GM12892 (cell line): ENCODE measurements at places on chromosomes 12 and 14.

- DNase-seq = no peak
These were observed 19.7 kb upstream of the ITPK1 start for GRCh38 chr14:93135399-93135798.

DNA sequence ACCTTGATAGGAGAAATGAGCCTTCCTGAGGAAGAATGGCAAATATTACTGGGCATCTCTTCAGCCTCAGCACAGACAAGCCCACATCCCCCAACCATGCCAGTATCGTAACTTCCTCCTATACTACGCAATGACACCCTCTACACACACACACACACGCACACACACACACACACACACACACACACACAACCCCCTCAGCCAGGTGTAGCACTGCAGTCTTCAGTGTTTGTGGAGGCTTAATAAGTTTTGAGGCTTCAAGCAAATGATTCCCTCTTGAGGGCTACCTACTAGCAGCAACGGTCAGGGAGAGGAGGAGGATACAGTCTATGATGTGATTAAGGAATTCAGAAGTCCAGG is 1.6 kb downstream of the DGKA start:
- no peak for DNase-seq

GRCh38 chr12:106599302-106599701 is 16.5 kb downstream of the RFX4 start:
- no peak for DNase-seq

DNA sequence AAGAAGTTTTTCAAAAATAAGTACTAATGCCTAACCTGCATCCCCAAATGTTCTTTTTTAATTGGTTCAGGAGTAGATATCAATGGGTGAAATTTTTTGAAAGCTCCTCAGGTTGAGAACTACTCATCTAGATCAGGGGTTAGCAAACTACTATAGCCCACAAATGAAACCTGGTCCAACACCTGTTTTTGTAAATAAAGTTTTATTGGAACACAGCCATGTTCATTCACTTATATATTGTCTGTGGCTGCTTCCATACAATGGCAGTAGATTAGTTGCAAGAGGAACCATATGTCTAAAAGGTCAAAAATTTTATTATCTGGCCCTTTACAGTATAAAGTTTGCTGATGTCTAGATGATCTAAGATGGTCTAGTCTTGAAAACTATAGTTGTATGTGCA is 13.8 kb downstream of the PUS7L start:
- DNase-seq = no peak

DNA sequence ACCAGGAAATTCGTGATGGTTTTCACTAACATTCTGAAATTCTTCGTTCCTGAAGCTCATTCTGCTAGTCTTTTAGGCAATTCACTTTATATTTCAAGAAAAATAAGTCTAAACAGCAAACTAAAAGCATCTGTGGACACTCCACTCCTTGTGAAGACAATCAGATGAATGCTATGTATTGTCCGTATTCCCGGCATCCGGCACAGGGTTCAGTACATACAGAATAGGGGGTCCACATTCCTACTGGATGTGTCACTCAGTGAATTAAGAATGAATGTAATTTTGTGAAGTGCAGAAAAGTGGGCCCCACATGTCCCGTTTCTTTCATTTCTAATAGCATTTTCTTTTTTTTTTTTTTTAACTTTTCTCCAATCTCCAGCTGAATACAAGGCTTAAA is 241.3 kb downstream of the GRIN2B start:
- no peak for DNase-seq

DNA sequence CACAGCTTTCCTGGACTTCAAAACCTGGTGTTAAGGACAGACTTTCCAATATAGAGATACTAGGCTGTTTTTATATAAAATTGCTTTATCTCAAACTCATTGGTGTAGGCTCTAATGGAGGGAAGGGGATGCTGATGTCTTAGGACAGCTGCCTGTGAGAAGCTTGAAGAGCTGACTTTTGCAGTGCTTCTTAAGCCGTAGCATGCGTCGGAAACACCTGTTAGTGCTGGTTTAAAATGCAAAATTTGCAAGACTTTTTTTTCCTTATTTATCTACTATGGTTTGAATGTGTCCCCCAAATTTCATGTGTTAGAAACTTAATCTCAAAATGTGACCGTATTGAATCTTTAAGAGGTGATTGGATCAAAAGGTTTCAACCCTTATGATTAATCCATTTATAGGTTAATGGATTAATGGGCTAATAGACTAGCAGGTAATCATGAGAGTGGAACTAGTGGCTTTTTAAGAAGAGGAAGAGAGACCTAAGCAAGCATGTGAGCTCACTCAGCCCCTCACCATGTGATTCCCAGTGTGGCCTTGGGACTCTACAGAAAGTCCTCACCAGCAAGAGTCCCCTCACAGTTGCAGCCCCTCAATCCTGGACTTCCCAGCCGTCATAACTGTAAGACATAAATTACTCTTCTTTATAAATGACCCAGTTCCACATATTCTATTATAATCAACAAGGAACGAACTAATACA is 60.9 kb upstream of the FUT8 start:
- DNase-seq = no peak

DNA sequence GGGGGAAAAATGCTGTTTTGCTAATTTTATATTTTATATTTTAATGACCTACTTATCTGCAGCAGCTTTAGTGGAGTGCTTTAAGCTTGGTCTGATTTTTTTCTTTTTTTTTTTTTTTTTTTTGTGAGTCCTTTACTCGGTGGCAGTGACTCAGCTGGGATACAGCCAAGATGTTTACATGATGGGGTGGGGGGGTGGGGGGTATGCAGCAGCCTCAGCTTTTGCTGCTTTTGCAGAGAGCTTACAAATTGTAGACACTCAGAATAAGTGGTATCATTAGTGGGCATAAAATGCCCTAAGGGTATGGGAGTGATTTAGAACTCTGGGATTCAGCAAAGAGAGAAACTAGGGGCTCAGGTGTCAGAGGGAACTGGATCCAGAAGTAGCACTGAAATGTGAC is 38.2 kb upstream of the ARHGAP5 start:
- DNase-seq = no peak

DNA sequence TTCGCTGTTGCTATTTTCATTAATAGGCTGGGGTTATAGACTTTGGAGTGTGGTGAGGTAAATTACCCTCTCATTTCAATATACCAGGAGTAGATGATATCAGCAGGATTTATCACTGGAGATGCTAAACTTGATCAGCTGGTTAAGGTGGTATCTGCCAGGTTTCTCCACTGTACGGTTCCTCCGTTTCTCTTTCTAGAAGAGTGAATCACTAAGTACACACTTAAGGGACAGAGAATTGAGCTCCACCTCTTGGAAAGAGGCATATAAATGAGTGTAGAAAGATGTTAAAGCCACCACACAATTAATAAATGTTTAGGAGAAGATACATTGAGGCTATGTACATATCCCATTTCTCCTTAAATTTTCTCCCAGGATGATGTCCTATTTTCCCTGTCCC is 277.4 kb upstream of the GRIP1 start:
- DNase-seq = no peak

- DNase-seq = no peak
These were observed 274.9 kb upstream of the SOX5 start for GRCh38 chr12:24224401-24224800.

GRCh38 chr12:74283646-74284045 is 254.0 kb upstream of the ATXN7L3B start:
- no peak for DNase-seq

DNA sequence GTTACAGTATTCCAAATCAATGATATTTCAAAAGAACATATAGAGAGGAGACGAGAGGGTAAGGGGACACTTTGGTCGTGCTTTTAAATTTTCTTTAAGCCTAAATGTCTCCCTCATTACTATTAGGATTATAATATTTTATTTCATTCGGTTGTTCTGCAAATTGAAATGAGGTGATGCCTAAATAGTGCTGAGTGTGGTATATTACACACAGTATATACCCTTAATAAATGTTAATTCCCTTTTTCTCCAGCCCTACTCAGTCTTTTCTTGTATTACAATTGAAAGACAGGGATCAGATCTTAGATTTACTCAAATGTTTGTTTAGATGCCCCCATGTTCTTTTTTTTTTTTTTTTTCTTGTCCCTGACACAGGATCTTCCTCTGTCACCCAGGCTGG is 7.7 kb downstream of the SNAPC1 start:
- DNase-seq = no peak

DNA sequence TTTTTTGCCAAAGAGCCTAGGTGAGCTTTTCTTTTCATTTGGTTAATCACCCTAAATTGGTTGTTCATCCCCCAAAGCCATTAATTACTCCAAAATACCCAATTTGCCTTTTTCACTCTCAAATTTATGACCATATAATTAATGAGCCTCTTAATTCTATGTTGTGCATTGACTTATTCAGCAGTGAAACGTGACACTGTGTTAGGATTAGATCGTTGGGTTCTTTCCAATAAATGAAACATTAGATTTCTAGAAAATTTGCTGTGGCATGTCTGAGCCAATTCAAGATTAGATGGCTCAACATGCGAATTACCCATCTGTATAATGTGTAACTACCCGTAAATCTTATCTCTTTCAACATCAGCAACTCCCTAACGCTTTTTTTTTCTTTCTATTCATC is 273.4 kb downstream of the BMP4 start:
- DNase-seq = no peak

GRCh38 chr12:61536525-61536924 is 723.7 kb upstream of the USP15 start:
- no peak for DNase-seq

GRCh38 chr12:116099652-116100432 is 177.7 kb downstream of the MED13L start:
- DNase-seq = no peak

DNA sequence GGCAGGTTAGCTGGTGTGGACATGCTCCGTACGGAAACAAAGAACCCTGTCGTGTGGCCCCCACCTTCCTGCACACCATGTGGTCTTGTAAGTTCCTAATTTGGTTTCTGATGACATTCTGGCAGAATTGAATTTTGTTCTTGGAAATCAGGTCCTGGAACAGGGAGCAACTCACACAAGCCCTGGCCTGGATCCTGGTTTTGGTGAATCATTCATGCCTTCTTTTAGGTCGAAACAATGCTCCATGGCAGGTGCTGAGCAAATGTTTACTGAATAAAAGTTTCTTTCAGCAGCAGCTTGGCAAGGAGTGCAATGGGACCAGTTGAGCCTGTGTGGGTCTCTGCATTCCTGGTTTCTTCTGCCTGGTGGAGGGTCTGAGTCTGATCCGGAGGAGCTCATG is 978.4 kb downstream of the BCL11B start:
- no peak for DNase-seq

DNA sequence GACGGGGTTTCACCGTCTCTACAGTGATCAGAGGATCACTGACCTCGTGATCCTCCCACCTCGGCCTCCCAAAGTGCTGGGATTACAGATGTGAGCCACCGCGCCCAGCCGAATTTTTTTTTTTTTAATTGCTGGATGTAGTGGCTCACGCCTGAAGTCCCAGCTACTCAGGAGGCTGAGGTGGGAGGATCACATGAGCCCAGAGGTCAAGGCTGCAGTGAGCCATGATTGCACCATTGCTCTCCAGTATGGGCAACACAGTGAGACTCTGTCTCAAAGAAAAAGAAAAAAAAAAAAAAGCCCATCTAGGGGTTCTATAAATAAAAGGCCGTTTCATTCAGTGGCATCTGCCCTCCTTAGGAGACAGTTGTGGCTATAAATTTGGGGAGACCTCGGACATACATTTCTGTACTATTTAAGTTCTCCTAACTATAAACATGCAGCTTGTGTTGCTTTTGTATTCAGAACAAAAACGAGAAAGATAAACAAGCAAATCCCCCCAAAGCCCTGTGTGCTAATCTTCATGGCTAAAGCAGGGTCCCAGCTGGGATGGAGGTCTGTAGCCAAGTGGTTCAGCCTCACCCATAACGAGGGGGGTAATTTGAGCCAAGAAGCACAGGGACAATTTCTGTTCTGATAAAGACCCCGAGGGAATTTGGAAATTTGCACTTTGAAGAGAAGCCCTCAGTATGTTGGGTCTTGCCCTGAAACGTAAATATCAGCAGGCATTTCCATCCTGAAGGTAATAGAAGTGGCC is 35.0 kb upstream of the BCL7A start:
- DNase-seq = no peak

- DNase-seq = no peak
These were observed 364.9 kb downstream of the GALC start for GRCh38 chr14:87628129-87628528.

- DNase-seq = no peak
These were observed 10.5 kb downstream of the ZFP36L1 start for GRCh38 chr14:68782091-68782981.

GRCh38 chr12:86698641-86698980 is 442.4 kb upstream of the MGAT4C start:
- no peak for DNase-seq

- no peak for DNase-seq
These were observed 320.7 kb downstream of the SOX5 start for GRCh38 chr12:23628806-23629205.

DNA sequence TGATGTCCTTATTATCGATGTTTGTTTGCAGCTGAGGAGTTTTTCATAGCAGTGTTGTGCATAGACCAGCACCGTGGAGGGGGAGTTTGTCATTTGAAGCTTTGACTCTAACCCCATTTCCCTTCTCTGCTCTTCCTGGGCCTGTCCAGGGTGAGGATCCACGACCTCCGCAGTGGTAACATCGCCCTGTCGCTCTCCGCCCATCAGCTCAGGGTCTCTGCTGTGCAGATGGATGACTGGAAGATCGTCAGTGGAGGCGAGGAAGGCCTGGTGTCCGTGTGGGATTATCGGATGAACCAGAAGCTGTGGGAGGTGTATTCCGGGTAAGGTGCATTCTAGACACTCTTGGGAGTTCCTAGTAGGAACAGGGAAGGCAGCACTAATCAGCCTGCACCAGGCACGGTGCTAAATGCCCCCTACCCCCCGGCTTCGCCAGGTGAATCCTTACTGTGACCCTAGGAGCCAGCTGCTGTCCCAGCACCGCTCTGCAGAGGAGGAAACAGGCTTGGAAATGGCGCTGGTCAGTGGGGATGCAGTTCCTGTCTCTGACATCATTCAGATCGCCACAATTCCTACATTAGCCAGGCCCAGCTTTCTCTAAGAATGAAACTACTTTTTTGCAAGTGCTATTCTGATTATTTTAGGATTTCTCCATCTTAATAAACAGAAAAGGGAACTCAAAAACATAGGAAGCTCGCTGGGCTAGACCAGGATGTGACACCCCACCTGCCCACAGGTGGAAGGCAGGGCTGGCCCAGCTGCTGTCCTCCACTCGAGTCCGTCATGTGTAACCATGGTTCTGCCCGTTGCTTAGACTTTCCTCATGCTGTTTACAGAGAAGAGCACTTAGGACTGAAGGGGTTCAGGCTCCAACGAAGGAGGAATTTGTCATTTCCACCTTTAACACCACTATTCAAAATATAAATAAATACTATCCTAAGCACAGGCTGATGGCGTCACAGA is 74.9 kb downstream of the TESC start:
- no peak for DNase-seq

GRCh38 chr14:56057767-56058166 is 60.4 kb upstream of the PELI2 start:
- DNase-seq = no peak

GRCh38 chr12:26666286-26666685 is 166.7 kb downstream of the ITPR2 start:
- DNase-seq = no peak

DNA sequence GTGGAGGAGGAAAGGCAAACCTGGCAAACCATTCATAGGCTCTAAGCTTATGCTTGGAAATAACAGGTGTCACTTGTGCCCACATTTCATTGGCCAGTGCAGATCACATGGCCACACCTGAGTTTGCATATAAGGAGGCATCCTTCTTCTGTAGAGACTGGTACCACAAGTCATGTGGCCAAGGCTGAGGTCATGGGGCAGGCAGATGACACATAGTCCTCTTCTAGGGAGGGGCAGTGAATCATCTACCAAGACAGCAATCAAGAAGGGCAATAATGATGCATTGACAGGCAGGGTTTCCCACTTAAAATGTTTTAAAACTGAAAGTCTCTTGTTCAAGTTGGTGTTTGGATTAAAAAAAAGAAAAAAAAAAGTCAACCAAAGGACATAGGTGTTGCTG is 77.3 kb downstream of the DAAM1 start:
- no peak for DNase-seq
